MM.1S (cell line): ENCODE measurements at places on chromosomes 16 and 17.

- no peak for DNase-seq
Measured at GRCh38 chr17:72175263-72175662, 54.4 kb downstream of the SOX9 start.

DNA sequence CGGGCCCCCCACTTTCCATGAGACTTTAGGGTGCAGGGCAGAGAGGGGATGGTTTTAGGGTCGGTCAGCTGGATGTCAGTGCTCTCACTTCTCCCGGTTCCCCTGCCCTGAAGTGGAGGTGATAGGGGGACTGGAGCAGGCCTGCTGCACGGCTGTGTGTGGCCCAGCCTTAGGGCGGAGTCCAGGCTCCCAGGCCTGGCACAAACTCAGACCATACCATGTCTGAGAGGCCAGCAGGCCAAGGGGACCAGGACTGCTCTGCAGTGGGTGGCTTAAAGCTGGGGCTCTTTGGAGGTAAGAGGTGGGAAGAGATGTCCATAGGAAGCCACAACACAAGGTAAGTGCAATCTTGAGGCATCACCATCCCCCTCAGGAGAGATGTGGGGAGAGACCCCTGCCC, 8.3 kb downstream of the TFAP4 start:
- no peak for DNase-seq

- DNase-seq: no peak
Measured at GRCh38 chr16:60302676-60303075, 1568.6 kb upstream of the GOT2 start.

GRCh38 chr16:854808-855410, 54.4 kb upstream of the GNG13 start:
- DNase-seq: no peak
